ENCODE measurements at places on chromosomes 1 and 21.
A peak's percentile ranks its signal among the peaks of the same experiment; 100 is the strongest.

- peak; percentile 86 for DNase-seq
Observed at GRCh38 chr1:206663832-206664652, 20.7 kb upstream of the MAPKAPK2 start.

- DNase-seq: no peak
Observed at GRCh38 chr1:164836614-164837018, 277.6 kb downstream of the PBX1 start.

- DNase-seq: no peak
Observed at GRCh38 chr1:164728719-164729118, 169.7 kb downstream of the PBX1 start.

- peak; percentile 20 for DNase-seq
Observed at GRCh38 chr1:99852648-99853047, 2.5 kb downstream of the AGL start.

DNA sequence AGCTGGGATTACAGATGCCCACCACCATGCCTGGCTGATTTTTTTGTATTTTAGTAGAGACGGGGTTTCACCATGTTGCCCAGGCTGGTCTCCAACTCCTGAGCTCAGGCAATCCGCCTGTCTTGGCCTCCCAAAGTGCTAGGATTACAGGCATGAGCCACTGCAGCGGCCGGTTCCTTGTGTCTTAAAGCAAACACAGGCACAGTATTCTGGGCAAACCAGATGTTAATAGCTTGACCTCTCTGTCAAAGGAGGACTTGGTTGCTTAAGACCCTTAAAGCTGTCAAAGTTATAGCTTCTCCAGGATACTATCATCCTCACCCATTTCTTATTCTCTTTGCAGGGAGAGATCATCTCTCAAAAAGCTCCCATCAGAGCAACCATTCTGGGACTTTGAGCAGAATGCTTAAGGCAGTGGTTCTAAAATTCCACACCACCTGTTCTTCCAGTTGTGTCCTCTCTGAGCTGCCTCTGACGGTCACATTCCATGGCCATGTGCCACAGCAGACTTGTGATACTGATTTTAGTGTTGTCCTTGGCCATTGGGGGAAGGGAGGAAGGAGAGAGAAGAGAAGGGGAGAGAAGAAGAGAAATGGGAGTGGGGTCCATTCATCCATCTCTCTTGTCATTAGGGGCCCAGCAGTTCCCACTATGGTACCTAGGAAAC lies 81.8 kb downstream of the PBX1 start:
- DNase-seq: no peak

- DNase-seq: no peak
Observed at GRCh38 chr1:155968051-155968400, 10.3 kb downstream of the ARHGEF2 start.

- DNase-seq: peak; percentile 85
Observed at GRCh38 chr1:154870115-154870571, at the start of gene KCNN3. TSS of gene KCNN3 (minus strand) at chr1:154870281. CDS start at chr1:154869964, 317 bp downstream.

GRCh38 chr1:69157046-69157756 lies 410.5 kb upstream of the LRRC7 start:
- no peak for DNase-seq

GRCh38 chr1:29623501-29623900 lies 387.2 kb downstream of the PTPRU start:
- DNase-seq: no peak

GRCh38 chr1:204746838-204747442 lies 61.4 kb upstream of the LRRN2 start:
- peak; percentile 79 for DNase-seq

DNA sequence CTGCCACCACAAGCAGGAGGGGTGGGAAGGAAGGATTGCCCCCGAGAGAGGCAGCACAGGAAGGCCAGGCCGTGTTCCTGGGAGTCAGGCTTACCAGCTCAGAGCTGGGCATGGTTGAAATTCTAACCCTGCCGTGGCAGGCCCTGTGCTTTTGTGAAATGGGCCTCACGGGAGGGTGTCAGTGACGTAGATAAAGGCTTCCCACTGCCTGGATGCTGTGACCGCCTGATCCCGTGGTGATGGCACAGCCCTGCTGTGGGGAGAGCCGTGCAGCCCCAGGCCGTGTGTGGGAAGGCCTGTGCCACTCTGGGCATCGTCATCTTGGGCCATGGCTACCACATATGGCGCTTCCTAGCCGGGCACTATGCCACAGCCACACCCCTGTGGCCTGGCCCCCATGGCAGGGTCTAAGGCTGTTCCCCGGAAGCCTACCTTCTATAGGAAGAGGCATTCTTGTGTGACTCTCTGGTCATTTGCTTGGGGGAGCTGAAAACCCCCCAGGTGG lies 161.3 kb downstream of the PCBP3 start:
- no peak for DNase-seq

DNA sequence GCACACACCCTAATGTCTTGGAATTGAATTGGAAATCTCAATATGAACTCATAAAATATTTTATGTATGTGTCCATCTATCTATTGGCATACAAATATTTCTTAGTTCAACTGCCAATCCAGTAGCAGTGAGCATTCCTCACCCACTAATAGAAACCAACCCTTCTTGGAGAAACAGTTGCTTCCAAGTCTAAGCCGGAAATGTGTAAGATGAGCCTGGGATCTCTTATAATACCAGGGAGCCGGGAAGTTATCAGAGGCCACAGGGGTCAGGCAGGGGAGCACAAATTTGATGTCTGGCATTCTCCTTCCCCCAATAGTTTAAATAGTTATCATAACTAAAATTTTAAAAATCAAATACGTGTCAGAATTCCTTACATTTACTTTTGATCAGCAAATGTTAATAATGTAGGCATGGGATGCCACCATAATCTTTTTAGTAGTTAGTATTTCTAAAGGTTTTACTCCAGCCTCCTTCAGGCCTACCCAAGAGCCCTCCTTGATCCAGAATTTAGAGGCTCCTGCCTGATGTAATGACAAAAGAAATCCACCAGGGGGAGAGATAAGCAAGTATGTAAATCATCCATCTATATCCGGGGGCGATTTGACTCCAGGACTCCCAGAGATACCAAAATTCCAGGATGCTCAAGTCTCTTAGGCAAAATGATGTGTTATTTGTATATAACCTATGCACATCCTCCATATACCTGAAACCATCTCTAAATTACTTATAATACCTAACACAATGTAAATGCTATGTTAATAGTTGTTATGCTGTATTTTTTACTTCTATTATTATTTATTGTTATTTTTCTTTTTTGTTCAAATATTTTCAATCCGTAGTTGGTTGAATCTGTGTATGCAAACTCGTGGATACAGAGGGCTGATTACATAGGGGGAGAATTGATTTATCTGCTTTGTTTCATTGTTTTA lies 218.7 kb upstream of the COA6 start:
- peak; percentile 94 for DNase-seq

DNA sequence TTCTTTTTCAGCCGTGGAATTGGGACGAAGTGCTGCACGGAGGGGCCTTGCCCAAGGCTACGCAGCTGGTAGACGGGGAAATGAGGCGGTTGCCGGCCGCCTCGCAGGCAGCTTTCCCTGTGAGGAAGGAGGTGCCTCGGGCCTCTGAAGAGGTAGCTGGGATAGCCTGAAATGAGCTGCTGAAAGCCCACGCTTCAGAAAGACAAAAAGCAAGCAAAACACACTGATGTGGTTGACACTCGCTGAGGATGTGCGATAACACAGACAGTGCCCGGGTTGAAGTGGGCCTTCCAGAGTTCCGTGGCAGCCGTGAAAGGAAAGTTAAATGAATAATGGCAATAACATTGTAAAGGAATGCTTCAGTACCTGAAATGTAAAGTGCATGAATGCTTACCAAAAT lies 47.2 kb downstream of the S1PR1 start:
- DNase-seq: no peak

Measured in MCF 10A (cell line).